Activated T-cell treated with anti-CD3 and anti-CD28 coated beads, Interleukin-2, amount 50 U/mL, for 24 hours (primary cell): ENCODE measurements at places on chromosomes 4 and X.

DNA sequence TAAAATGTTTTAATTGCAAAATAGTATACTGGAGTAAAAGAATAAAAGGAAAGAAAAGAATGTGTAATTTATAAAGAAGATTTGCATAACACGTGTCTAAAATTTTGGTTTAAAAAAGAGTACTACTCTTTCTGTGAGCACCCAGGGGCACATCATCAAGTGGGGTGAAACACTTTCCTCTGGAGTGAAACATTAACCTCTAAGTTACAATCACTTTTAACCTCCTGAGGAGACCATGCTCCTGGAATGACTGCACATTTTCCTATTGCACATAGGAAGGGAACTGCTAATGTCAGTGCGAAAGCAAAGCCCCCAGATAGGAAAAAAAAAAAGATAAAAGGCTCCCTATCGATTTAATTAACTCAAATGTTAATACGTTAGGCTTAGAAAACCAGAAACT is 13.3 kb downstream of the VEGFC start:
- DNase-seq: no peak

DNA sequence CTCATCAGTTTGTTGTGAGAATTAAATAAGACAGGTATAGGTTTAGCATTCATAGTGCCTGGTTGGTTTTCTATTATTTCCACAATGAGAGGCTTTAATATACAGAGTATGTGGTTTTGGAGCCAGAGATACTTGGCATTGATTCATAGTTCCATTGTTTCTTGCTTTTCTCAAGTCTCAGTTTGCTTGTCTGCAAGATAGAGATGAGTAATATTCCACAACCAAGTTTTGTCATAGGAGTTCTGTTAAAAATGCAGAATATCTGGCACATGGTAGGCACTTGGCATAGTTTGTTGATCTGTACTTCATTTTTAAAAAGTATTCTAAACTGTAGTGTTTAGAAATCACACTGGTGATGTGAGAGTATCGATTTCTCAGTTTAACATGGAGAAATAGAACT is 37.5 kb upstream of the EDA2R start:
- DNase-seq: no peak

DNA sequence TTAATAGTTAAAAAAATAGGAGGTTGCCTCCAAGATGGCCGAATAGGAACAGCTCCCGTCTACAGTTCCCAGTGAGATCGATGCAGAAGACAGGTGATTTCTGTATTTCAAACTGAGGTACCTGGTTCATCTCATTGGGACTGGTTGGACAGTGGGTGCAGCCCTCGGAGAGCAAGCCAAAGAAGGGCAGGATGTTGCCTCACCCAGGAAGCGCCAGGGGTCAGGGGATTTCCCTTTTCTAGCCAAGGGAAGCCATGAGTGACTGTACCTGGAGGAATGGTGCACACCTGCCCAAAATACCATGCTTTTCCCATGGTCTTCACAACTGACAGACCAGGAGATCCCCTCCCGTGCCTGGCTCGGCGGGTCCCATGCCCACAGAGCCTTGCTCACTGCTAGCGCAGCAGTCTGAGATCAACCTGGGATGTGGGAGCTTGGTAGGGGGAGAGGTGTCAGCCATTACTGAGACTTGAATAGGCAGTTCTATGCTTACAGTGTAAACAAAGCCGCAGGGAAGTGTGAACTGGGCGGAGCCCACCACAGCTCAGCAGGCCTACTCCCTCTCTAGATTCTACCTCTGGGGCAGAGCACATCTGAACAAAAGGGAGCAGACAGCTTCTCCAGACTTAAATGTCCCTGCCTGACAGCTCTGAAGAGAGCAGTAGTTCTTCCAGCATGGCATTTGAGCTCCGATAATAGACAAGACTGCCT is 47.5 kb downstream of the PPA2 start:
- no peak for DNase-seq

DNA sequence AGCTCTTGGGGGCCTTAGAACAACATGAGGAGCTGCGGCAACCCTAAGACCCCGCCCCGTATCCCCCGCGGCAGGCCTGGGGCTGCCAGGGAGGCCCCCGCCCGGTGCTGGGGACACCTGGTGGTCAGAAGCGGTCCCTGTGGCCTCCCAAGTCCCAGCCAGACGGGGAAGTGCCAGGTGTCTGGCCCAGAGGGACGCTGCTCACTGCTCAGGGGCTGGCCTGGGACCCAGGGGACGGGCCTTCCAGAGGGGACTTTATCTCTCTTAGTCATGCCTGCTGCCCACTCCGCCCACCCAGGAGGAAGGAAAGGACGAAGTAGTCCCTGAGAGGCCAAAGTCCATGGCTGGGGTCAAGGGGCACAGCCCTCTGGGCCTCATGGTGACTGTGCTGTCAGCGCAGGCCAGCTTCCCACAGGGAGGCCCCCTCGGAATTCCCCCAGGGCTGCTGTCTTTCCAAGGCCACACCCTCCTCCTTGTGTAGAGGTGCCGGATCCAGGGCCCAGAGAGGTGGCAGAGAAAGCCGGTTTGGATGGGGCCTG is 31.0 kb upstream of the HTRA3 start:
- no peak for DNase-seq

GRCh38 chr4:62199291-62199810 is 999.2 kb downstream of the ADGRL3 start:
- DNase-seq: no peak

- no peak for DNase-seq
Observed at GRCh38 chr4:133498149-133498548, 349.1 kb downstream of the PCDH10 start.

- no peak for DNase-seq
Observed at GRCh38 chr4:164068392-164068791, 573.9 kb downstream of the TMA16 start.

DNA sequence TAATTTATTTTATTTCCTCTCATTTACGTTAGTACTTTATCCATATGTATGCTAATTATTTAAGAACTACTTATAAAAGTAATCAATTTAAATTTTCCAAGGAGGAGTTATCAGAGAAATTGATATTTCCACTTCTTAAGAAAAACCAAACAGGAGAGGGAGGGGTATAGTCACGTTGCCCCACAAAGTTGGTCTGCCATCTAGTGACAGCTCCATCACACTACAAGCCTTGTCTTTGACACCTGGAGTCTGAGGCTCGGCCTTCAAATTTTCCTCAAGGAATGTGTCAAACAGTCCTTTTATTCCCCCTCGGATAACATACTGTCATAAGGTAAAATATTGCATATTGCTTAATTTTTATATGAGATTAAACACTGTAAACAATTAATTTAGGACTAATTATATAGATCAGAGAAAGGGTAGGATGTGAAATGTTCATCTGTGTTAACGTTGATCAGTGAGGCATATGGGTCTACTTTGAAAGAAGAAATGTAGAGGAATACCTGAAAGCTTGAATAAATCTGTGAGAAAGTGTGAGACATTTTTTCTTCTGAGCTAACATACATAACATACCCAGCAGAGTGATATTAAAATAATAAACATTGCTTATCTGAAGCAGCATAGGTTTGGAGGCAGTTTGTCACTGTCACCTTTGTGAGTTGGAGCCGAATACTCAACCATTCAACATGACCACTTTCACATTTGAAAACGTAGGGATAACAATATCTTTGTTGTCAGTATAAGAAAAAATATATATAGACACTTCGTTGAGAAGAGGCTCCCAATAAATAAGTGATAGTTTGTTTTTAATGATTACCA is 114.4 kb downstream of the GLRA3 start:
- DNase-seq: no peak

- DNase-seq: no peak
Observed at GRCh38 chr4:183959319-183960045, 54.4 kb downstream of the STOX2 start.
